ENCODE measurements at places on chromosomes 12 and 14.

- no peak for DNase-seq
These were observed 45.1 kb upstream of the PRPF39 start for GRCh38 chr14:45038865-45039264.

DNA sequence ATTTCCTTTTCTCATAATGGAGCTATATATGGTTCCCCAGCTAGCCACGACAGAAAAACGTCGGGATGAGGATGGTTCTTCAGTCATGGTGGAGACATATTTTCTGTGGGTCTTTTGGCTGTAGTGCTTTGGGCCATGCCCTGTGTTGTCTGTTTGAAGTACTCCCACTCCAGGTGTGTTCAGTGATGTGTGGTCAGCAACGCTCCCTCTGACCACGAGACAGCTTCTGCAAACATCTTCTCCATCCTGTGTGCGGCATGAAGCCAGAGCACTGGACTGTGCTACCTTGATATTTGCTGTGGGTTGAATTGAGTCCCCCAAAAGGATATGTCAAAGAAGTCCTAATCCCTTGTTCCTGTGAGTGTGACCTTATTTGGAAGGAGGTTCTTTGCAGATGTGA is 931.2 kb downstream of the NRXN3 start:
- no peak for DNase-seq

- DNase-seq = no peak
These were observed 204.9 kb downstream of the ZFP36L1 start for GRCh38 chr14:68587931-68588330.

GRCh38 chr12:42090899-42091298 is 53.8 kb downstream of the GXYLT1 start:
- no peak for DNase-seq

GRCh38 chr14:73058922-73059673 is 764 bp downstream of the RBM25 start:
- DNase-seq = no peak

GRCh38 chr14:64845878-64846277 is 33.8 kb downstream of the SPTB start:
- DNase-seq = no peak

All from 8988T (cell line).